ENCODE measurements at places on chromosomes 1 and 21.

DNA sequence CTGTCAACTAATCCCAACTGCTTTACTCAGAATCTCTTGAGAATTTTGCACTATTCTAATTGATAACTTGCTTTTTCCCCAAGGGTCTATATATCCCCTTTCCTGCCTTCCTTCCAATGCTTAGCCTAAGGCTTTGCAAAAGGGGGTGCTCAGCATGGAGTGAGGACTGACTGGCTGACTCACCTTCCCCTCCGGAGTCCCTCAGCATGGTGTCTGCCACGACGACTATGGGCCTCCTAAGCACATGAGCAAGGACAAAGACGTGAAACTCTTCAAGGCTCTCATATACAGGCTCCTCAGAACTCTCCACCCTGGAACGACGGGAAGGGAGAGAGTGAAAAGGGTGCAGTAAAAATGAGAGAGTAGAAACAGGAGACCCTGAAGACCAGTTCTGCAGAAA, 13.2 kb upstream of the MTMR11 start:
- no peak for DNase-seq

GRCh38 chr1:218659911-218660677, 315.0 kb downstream of the TGFB2 start:
- DNase-seq = no peak

GRCh38 chr1:181493166-181493565, 9.8 kb downstream of the CACNA1E start:
- no peak for DNase-seq

GRCh38 chr1:213767683-213768082, 220.1 kb upstream of the PROX1 start:
- DNase-seq = no peak

DNA sequence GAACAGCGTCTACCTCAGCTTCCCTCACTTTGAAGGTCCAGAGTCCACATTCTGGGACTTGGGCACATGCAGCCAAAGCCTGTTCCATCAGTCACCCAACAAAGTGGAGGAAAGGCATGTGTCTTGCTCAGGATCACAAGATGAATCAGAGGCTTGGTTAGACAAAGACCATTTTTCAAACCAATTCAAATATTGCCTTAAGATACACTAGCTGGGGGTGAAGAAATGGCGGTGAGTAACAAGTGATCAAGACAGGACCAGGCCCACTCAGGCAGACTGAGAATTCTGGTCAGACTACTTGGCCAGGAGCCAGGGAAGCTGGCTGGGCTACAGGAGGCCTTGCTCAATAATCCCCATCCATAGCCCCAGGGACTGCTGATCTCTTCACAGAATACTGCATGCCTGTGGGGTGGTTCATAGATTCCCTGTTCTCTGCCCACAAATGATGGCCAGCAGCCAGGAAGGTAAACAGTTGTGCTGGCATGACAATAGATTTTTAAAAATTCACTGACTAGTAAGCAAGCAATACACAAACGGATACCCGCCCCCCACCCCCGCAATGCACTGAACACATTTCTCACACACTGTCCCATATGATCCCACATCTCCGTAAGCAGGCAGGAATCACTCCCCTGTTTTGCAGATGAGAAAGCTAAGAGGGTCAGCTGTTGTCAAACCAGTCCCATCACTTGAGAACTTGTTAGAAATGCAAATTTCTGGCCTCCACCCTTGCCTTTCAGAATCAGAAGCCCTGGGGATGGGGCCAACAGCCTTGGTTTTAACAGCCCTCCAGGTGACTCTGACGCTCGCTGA, 27.2 kb downstream of the ERI3 start:
- no peak for DNase-seq

DNA sequence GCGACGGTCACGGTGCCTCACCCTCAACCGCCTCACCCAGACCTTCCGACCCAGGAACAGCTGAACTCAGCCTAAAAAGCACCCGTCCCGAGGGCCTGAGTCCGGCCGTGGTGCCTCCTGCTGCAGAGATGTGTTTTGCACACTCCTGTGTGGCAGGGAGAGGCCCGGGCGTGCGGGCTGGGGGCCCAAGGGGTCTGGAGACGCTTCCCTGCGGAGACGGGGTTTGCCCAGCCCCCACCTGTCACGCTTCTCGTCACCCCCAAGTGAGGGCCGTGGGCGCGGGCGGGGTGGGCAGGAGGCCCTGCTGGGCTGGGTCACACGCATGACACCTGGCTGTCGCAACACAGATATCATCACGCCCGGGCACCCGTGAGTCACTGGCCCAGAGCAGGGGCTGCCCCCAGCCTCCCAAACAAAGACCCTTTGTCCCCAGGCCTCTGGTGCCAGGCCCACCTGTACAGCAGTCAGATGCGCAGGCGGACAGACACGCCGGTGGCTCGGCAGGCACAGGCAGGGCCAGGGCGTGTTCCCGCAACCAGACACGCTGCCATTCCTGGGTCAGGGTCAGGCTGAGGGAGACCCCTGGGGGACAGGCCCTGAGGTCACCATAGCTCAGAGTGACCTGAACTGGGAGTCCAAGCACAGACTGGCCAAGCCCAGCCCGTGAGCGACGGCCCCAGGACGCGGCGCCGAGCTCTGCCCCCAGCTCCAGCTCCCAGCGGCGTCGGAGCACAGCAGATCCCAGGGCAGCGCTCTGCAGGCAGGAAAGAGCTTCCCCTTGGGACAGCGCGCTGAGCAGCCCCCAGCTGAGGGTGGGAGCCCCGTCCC, 6.1 kb downstream of the B3GALT6 start:
- DNase-seq = no peak

DNA sequence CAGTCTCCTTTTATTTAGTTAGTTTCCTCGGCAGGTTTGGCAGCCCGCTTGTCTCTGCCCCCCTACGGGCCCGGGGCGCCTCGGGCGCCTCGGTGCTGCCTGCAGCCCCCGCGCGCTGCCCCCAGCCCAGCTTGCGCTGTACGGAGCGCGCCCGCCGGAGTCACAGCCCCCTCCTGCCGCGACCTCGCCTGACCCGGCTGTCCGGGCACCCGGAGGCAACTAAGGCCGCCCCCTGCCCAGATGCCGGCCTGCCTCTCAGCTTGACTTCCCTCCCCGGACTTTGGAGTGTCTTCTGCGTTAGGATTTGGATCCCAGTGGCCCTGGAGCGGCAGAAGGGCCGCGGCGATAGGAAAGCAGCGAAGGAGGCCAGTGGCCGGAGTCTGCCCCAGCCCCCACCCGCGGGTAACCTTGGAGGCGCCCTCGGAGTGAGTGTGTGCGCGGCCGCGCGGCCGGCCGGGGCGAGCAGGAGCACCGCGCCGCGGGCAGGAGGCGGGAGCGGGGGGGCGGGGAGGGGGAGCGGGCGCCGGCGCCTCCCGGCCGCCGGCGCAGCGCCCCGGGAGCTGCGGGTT, 7.6 kb downstream of the CDKN2C start:
- no peak for DNase-seq

DNA sequence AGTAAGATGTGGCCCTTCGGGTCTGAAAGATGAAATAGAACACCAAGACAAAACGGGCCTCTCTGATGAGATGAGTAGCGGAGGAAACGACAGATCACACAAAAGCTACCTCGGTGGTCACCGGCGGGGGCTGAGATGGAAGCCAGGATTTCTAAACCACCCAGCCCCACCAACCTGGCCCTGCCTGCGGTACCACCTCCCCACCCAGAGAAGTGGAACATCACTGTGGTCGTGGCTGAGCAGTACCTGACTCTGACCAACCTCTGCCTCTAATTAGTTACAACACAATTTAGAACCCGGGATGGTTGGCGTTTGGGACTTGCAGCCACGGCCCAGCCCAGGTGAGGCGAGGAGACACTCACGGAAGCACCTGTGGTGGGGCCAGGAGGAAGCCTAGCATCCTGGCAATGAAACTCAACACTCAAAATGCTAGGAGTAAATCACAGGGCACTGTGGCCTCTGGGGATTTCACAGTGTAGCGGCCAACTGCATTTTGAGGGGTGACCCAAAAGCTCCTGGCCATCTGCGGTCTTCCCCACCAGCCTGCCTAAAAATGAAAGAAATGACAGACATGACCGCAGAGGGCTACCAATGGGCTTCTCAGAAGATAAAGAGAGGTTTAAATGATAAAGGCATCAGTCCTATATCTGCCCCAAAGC, 73.4 kb downstream of the ITPKB start:
- no peak for DNase-seq

GRCh38 chr1:20158358-20159070, 19.4 kb downstream of the PLA2G2F start:
- peak; percentile 21 for DNase-seq

DNA sequence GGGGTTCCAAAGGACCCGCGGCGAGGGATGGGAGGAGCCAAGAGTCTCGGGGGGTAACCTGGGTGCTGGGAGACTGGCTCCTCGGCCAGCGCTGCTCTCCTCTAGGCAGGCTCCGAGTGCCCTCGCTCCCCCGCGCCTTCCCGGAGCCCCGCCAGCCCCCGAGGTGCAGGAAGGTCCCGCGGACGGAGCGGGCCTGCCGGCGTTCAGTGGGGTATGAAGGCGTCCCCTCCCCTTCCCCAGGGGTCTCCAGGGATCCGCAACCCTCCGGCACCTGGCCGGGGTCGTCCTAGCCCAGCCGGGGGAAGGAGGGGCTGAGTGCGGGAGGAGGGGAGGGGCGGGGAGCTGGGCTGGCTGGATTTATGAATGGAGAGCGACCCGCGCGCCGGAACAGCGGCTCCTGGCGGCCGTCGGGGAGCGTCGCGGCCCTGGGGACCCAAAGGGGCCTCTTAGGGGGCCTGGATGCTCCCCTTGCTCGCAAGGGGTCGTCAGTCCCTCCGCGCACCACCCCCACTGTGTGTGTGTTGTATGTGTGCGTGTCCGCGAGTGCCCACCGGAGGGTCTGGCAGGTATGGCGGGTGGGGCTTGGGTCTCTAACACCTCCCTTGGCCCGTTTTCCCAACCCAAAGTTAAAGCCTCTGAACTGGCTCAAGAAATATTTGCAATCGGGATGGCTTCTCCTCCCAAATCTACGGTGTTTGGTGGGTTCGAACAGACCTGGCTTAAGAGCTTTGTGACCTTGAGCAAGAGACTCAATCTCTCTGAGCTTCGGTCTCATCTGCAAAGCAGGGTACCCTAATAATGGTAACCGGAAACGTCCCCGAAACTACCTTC, 642 bp downstream of the HCRTR1 start:
- peak; percentile 45 for DNase-seq

DNA sequence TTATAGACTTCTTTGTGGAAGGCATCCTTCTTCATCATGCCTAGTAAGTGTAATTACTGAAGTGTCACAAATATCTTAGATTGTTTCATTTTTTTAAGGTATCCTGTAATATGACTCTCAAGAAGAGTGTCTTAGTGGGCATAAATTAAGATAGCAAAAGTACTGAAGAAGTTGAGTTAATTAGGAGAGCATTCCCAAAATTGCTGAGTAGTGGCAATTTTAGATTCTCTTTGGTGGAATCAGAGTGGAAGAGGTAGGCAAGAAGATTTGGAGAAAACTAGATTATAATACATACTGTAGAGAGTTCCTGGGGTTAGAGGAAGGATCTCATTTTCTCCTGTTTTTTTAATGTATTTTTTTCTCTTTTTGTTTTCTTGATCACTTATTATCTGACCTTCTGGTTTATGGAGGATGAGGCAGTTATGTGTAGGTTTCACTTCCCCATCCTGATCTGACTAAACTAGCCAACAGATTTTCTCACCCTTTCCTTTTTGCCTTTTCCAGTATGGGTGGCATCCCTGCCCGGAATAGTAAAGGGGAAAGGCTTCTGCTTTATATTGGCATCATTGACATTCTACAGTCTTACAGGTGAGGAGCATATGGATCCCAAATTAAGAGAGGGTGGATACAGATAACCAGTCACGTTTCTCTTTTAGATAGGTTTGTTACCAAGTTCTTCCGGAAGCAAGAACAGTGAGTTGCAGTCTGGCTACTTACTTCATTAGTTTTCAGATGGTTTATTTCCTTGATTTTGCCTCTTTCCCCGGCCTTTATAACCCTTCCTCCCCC, 16.7 kb upstream of the PSMD4 start:
- DNase-seq = no peak

Data from activated CD4-positive, alpha-beta T cell treated with anti-CD3 and anti-CD28 coated beads, Interleukin-10, Interleukin-2, amounts not matched to agents 100 ng/mL and 50 ng/mL, durations not matched to agents 16 hours and 8 hours (primary cell).